Left colon (tissue), 2 donors: ENCODE measurements at places on chromosomes 7 and 10.
A peak's percentile ranks its signal among the peaks of the same experiment; 100 is the strongest.

DNA sequence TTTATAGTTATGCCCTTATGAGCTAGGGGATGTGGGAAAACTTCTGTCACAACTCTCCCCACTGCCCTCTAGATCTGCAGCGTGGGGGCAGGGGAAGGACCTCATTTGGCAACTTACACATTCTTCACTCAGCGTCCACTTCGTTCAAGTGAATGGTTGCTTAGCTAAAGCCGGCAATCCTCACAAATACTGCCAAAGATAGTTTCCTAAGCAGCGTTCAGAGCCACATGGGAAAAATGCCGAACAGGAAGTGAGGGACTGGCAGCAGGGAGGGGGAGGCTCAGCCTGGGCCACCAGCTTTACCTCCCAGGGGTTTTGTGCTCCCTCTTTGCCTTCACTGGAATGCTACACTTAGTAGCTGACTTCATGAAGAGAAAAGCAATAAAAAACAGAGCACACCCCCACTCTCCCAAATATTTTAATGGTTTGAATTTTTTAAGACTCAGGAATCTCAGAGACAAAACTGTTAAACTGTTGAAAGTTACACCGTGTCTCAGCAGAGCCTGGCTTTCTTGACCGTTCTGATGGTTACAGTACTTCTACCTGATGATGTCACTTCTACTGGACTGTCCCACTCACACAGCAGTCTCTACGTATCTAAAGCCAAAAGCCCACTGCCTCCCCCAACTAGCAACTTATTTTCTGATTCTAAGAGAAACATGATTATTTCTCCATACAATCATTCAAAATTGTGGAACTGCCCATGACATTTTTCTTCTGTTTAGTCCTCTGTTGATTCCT, 10.4 kb downstream of the GRM3 start:
- DNase-seq: no peak

- no peak for DNase-seq
Measured at GRCh38 chr10:52110576-52110975, 203.5 kb upstream of the DKK1 start.

- no peak for DNase-seq
Measured at GRCh38 chr10:96406091-96406490, 47.3 kb upstream of the OPALIN start.

GRCh38 chr10:80320377-80320776, 30.9 kb upstream of the MAT1A start:
- no peak for DNase-seq

GRCh38 chr7:13987395-13987794, 2.1 kb downstream of the ETV1 start:
- no peak for DNase-seq

- DNase-seq: no peak
Measured at GRCh38 chr7:80879849-80880248, 39.0 kb downstream of the SEMA3C start.

DNA sequence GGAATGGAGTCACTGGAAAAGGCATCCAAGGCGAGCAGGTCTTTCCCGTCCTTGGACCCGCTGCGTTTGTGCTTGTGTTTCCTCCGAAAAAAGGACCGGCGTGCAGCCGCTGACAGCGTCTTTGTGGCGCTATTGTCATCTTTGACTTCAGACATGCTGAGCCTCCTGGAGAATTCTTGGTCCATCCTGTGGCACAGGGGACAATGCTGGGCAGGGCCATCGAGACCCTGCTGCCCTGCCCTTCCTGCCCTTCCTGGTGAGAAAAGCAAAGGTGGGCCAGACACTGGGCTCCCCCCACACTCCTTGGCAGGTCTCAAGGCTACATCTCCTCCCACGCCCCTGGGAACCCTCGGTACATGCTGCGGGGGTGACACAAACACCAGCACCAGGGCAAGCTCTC, 120.9 kb downstream of the DLG5 start:
- DNase-seq: no peak

DNA sequence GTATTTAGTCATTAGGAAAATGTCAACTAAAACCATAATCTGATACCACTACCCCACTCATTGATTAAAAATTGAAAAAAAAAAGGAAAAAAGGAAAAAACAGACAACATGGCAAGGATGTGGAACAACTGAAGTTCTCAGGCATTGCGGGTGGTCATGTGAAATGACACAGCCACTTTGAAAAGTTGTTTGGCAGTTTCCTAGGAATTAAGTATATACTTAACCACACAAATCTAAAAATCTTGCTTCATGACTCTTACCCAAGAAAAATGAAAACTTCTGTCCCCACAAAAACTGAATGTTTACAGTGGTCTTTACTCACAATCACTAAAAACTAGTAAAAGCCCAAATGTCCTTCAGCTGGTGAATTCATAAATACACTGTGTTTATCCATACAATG, 254.5 kb downstream of the AHR start:
- DNase-seq: no peak

DNA sequence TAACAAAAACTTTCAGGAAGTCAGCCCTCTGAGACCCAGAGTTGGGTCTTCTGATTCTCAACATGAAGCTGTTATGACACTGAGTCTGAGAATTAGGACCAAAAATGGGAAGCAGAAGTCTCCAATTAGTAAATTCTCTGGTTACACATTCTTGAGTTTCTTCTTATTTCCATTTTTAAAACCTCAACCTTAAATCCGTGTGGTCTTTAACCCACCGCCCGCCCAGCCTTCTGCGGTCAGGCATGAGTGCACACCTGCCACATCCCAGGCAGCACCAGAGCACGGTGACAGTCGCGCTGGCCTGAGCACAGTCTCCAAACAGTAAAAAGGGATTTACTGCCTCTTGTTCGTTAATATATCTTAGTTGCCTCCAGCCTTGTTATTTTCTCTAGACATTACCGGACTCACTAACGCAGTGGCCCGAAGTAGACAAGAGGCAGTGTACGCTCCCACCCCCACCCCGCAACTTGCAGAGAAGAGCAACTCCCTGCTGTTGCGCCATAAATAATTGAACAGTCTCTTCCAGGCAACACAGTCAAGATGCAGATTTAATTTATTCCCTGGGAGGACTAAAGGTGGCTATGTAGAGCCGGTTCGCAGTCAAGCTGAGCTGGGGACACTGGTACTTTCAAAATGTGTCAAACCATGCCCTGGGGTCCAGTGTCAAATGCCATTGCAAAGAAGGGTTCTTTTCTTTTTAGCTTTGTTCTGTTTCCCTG, 147.0 kb upstream of the CELF2 start:
- no peak for DNase-seq

- no peak for DNase-seq
Measured at GRCh38 chr10:24847112-24848070, 105.0 kb downstream of the PRTFDC1 start.

DNA sequence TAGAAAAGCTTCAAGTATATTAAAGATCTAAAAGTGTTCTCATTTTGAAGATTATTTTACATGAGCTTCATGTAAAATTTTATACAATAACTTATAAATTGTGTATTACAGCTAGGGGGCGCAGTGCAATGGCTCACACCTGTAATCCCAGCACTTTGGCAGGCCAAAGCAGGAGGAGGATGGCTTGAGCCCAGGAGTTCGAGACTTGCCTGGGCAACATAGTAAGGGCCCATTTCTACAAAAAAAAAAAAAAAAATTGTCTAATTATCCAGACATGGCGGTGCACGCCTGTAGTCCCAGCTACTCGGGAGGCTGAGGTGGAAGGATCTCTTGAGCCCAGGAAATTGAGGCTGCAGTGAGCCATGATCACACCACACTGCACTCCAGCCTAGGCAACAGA, 16.6 kb downstream of the ACBD5 start:
- DNase-seq: peak; percentile 53

DNA sequence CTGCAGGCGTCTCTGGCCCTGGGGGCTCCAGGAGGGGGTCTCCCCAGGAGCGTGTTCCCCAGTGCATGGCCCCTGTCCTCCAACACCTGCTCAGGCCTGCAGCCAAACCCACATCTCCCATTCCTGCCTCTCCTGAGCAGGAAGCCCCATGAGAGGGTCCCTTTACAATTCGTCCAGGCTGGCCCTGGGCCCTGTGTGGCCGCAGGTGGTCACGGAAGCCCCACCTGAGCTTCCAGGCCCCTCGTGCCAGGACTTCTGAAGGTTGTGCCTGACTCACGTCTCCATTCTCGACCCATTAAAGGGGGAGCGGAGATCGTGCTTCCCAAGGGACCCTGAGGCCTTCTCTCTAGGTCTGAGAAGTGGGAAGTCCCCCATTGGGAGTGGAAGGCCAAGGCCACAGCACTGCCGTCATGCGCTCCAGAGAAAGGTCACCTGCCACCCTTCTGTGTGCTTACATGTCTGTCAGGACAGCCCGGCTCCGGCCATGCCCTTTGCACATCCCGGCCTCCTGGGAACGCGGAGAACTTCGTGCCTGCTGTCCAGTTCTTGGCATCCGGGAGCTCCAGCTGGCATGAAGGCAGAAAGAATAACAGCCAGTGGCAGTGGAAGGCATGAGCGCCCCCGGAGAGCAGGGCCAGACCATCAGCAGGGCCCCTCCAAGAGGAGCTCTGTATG, 382.3 kb downstream of the DNAJB6 start:
- no peak for DNase-seq

GRCh38 chr10:86648704-86649427, 5.5 kb upstream of the OPN4 start:
- DNase-seq: peak; percentile 79

DNA sequence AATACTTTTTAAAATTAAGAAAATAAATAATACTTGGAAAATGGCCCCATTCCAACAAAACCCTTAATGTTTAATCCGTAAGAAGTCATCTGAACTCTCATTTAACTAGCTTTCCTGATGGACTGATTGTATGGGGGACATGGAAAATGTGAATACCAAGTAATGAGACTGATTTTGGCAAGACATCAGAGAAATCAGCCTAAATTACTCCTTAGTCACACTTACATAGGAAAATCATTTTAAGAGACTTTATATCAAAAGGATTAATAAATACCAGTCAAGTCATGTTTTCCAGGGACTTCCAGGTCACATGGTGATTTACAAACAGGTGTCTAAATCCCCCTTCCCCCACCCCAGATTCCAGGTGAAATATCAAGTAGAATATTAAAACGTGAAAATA, 58.2 kb downstream of the GRM8 start:
- no peak for DNase-seq

DNA sequence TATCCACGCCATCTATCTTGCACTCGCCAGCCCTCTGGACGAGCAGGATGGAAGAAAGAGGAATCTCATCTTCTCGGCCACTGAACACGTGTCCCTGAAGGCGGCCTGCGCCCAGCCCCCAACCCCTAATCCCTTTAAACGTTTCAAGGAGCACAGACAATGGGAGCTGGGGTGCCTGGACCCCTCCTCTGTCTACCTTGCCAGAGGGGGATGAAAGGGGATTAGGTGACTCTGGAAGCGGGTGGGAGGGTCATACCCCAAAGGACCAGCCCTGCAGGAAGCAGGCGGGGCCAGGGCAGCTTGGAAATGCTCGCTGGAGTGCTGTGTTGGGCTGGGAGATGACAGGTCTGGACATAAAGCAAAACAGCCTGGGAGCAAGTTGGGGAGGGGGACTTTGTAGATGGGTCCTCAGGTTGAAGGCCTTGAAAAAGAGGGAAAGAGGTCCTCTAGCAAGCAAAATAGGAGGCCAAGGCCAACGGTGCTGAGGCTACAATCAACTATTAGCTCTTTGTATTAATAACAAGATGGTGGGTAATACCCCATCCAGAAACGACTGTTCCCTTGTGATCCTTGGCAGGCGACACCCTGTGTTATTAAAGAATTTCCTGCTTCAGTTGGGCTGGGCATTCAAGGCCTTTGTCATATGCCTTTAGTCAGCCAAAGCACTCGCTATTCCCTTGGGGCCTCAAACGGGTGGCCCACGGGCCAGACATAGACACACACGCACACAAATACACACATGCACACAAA, 126.5 kb upstream of the UNC5B start:
- DNase-seq: no peak

- DNase-seq: no peak
Measured at GRCh38 chr10:80275135-80275498, 14.3 kb downstream of the MAT1A start.

DNA sequence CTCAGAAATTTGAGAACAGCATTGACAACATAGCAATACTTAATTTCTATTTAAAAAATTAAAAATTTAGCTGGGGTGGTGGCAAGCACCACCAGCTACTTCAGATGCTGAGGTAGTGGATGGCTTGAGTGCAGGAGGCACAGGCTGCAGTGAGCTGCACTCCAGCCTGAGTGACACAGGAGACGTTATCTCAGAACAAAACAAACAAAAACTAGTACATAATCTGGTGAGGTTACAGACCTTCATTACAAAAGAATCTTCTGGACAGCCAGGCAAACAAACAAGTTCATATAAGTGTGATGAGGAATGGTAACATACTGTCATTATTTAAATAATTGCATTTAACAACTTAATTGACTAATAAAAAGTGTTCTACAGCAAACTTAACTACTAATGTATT, 77.0 kb upstream of the OIT3 start:
- DNase-seq: no peak

DNA sequence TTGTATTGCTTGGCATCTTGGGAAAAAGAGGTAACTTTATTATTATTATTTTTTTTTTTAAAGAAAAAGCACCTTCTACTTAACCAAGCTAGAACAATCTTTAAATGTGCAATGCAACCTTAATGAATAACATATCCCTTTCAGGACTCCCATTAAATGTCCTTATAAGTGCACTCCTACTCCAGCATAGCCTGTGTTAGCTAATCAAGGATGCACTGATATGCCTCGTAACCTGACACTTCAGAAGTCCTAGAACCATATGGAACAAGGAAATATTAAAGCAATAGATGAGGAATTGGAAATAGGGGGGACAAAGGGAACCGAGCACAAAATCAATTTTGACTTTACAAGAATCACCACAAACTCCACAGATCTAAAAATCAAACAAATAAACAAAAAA, 522.4 kb downstream of the PARD3 start:
- no peak for DNase-seq

DNA sequence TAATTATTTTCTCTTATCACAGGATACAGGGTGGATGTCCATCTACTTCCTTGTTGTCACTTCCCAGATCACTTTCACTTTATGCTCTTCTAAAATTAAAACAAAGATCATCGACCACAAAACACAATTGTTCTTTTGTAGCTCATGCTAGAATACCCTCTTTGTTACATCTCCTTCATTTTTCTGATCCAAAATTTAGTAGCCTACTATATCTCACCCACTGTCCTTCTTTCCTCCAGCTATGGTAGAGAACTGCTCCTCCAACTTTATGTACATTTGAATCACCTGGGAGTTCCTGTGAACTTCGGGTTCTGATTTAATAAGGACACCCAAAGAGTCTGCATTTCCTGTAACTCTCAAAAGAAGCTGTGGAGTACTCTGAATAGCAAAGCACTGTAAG, 1.2 kb upstream of the AHR start:
- no peak for DNase-seq

- peak; percentile 59 for DNase-seq
Measured at GRCh38 chr10:61902445-61903220, 1.1 kb downstream of the ARID5B start.

DNA sequence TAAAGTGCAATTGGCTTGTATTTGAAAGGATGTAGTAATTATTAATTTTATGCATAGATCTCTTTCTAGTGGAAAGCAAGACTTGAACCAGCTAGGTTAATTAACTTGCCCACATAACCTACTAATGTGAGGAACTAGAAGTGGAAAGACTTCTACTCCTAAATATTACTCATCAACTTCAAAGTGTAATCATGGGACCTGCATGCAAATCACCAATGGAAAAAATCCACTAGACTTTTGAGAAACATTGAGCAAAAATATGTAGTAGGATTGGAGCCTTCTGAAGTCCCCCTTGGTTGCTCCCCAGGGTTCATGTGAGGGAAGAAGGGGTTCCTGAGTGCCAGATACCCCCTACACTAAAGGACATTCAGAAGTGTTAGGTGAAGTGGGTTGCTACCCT, 240.2 kb downstream of the PTEN start:
- DNase-seq: no peak
